ENCODE measurements at places on chromosomes 11 and 22. TPM values are rescaled to one million over a fixed set of nuclear protein-coding genes. Genes with fewer than 3 reads are reported as not detected.

MS4A7 gene
- not detected for polyA plus RNA-seq

DNA sequence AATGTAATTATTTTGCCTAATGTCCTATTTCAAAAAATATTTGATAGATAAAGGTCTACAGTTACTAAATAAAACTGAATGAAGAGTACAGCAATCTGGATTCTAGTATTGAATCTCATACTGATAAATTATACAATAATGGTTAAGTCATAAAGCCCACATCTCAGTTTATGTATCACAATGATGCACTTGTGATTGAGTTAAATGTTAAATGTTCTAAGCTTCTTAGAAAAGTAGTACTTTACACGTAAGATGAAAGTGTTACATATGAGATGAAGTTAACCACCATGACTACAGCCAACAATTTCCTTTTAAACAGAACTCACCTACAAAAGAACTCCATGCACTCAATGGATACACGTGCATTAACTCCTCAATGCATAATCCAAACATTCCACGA lies 51.7 kb downstream of the PHF21A start:
- DNase-seq, result no peak

HEPHL1 gene
- polyA plus RNA-seq, result 0.02 TPM

UPK3A gene
- not detected for polyA plus RNA-seq

CDC45 gene
- polyA plus RNA-seq, result 22.7 TPM

OR6X1 gene
- polyA plus RNA-seq, result not detected

Measured in IMR-90 (cell line).